GM12864 (cell line): ENCODE measurements at places on chromosomes 1 and 21.

GRCh38 chr1:85459290-85459689 is 5.7 kb downstream of the DDAH1 start:
- DNase-seq, result no peak

DNA sequence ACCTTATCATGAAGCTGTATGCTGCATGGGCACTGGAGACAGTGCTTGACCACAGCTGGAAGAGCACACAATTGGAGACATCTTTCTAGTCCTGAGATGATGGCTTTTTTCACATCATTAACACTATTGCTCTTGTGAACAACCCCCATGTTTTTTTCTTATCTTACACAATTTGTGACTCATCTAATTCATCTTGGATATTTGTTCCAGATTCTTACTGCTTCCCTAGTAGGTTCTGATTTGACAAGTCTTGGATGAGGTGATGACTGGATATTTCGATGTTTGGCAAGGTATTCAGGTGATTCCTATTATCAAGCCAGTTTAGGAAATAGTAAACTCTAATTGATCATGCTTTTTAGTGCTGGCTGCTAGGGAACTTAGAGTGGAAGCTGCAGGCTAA is 23.7 kb downstream of the HLX start:
- no peak for DNase-seq

- DNase-seq, result no peak
These were observed 18.5 kb upstream of the SAMD11 start for GRCh38 chr1:905071-905749.

DNA sequence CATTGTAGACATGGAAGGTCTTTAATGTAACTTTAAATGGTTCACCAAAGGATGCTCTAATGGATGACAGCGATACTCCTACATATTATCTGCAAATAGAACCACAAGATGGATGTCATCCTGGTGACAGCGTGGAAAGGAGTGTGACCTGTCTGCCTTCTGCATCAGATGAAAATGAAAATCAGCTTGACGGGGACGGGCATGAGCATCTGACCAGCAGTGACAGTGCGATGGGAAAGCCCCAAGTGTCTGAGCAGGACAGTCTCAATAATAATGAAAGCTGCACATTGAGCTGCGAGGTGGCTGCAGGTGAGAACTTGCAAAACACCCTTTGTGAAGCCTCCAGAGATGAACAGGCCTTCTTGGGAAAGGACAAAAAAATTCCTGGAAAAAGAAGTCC is 25.2 kb downstream of the CNST start:
- peak; percentile 53 for DNase-seq

GRCh38 chr1:235562589-235562988 is 58.3 kb upstream of the B3GALNT2 start:
- DNase-seq, result no peak

- DNase-seq, result no peak
These were observed 330.8 kb downstream of the NPHP4 start for GRCh38 chr1:5661196-5662085.

GRCh38 chr1:116001739-116002487 is 25.6 kb downstream of the SLC22A15 start:
- DNase-seq, result no peak

DNA sequence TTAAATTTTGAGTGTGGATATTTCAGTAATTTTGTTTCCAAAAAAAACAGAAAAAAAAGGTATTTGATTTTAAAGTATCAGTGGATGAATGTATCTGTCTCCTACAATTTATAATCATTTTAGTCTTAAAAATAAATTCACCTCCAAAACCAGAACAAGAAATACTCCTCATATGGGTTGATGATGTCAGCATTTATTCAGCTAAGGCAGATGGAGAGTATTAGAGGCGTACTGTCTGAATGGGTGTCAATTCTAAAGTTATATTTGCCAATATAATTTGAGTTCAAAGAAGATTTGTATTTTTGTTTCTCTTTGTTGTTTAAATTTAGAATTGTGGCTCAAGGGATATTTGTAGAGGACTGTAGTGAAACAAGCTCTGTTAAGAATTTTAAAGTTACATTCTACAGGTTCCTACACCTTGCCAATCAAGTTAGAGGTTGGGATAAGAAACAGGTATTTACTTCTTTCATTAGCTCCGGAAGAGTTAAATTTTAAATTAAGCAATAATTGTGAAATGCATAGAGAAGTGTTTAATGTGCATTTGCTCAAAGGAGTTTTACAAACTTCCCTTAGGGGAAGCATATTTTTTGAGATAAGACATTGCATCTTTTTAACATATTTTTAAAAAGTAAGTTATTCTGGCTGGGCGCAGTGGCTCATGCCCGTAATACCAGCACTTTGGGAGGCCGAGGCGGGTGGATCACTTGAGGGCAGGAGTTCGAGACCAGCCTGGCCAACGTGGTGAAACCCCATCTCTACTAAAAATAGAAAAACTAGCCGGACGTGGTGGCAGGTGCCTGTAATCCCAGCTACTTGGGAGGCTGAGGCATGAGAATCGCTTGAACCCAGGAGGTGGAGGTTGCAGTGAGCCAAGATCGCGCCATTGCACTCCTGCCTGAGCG is 1.2 kb downstream of the PLA2G4A start:
- no peak for DNase-seq

- no peak for DNase-seq
These were observed 35.6 kb upstream of the ATP1A1 start for GRCh38 chr1:116337398-116337797.

- no peak for DNase-seq
These were observed 288.0 kb downstream of the BACH1 start for GRCh38 chr21:29586696-29587095.

- no peak for DNase-seq
These were observed 25.7 kb downstream of the WNT4 start for GRCh38 chr1:22117238-22117637.

DNA sequence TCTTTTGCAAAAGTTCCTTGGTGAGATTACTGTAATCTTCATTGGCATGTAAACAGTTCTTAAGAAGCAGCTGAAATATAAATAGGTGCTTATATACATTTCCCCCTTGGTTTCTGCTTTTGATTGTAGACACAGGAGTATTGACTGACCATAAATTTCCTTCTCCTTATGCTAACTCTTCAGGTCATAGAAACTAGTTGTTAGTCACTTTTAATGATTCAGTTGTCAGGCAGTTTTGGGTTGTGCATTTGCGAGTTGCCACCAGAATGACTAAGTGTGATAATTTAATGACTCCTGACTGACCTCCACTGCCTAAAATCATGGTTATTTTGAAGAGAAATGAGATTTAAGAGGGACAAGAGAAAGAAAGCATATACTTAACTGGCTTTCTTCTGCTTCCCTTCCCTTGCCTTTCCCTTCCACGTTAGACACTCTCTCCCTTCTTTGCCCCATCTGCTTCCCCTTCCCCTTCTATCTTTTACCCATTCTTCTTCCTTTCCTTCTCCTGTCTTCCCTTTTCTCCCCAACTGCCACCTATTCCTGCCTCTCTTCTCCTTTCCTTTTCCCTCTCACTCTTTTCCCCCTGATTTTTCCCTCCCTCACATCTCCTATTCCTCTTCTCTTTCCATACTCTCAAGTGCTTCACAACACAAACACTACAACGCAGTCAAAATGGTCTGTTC is 12.3 kb downstream of the ZMPSTE24 start:
- no peak for DNase-seq

DNA sequence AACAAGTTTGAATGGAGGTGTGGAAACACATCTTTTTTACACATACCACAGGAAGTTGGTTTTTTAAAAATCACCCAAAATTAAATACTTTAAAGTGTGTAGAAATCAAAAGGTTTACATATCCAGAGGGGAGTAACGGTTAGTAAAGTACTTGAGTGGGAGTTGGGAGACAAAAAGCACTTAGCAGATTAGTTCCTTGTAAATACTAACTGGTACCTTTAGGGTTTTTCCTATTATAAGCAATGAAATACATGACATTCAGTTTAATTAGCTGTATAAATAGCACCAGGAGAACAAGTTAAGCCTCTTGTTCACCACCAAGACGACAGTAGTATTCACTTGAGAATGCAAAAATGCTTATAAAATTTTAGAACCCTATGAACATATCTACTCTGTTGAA is 23.7 kb upstream of the RAVER2 start:
- DNase-seq, result no peak

DNA sequence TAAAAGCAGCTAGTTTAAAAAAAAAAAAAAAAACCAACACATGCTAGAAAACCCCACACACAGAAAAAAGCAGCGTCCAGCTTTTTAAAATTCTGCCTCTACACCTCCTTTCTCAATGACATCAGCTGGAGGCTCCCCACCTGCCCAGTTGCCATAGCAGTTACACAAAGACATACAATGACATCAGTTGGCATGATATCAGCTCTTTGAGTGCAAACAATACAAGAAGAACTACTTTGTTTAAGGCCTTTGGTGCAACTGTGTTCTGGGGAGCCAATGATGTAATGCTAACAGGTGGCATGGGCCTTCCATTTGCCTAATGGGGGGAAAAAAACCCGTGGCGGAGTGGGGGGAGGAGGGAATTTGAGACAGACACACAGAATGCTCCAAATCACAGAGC is 32.9 kb downstream of the DUSP10 start:
- DNase-seq, result no peak

GRCh38 chr1:228541725-228542124 is 54.5 kb downstream of the RNF187 start:
- no peak for DNase-seq

DNA sequence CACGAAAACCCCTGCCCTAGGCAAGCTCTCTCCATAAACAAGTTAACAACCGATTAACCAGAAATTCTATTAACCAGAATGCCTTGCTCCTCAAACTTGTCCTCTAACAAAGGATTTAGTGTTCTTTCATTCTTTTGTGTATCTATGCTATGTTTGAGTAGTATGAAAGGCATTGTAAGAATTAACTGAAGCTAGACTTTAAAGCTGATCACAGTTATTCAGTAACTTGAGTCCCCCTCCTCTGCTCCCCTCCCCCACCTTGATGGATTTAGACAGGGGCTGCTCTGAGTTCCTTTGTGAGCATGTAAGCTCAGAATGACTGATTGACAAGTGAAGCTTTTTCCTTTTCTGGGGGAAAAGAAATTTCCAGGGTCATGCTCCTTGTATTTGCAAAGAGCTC is 257.6 kb downstream of the TTLL7 start:
- DNase-seq, result no peak

DNA sequence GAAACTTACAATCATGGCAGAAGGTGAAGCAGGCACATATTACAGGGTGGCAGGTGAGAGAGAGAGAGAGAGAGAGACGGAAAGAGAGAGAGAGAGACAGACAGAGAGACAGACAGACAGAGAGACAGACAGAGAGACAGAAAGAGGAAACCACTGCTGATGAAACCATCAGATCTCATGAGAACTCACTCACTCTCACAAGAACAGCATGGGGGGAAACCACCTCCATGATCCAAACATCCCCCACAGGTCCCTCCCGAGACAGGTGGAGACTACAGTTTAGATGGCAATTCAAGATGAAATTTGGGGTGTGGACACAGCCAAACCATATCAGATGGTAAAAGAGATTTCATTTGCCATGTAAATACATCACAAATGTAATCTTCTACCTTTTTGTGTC is 708.1 kb downstream of the MRPL39 start:
- DNase-seq, result no peak

- no peak for DNase-seq
These were observed 14.4 kb downstream of the C1orf159 start for GRCh38 chr1:1101503-1101902.

DNA sequence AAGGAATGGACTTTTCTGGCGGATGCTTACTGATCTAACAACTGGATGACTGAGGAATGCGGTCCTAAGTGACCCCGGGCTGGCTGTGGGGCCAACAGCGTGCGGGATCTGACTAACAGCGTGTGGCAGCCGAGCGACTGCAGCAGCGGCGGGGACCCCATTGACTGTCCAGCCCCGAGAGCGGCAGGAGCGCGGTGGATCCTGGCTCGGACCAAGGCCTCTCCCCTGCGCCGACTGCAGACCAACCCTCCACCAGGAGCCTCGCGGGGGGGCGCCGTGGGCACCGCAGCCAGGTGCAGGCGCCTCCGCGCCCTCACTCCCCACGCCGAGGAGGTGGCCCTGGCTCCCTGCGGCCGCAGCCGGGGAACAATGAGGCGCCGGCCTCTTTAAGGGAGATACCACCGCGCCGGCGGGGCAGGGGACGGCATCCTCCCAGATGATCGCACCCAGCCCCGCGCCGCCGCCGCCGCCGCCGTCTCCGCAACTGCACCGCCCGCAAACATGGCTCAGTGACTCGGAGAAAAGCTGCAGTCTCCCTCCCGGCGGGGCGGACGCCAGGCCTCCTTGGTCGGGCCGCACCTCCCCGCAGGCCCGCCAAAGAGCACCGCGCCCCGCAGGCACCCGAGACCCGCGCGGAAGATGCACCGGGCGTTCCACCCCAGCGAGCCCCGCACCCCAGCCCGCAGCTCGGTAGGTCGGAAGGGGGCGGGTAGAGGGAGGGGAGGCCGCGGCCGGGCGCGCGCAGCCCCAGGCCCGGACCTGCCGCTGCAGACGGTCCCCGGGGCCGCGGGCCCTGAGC is 694 bp upstream of the PDIK1L start:
- DNase-seq, result no peak

DNA sequence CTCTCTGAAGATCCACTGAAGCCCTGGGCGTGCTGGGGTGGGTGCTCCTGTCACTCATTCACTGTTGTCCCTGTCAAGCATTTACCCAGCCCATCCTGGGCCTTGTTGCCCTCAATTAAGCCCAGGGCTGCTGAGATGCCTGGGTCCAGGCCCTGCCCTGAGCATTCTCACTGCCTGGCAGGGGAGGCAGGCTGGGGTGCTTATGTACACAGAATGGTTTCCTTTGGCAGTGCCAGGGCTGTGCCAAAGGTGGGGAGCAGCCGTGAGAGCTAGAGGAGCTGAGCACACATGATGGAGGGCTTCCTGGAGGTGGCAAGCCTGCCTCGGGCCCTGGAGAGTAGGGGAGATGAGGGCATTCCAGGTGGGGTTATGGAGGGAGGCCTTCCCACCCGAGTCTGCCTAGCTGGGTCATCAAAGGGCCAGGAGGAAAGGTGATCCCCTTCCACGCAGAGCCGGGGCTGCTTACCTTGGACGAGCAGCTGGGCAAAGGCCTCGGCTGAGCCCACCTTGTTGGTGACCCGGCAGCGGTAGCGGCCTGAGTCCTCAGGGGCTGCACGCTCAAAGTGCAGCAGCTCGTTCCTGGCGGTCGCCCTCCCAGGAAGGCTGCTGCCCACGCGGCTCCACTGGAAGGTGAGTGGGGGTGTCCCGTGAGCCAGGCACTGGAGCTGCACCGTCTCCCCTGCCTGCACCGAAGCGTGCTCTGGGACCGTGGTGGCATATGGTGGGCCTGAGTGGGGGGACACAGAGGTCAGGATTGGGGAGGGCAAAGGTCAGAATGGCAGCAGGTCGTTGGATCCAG is 26.5 kb downstream of the LDLRAD2 start:
- no peak for DNase-seq

- no peak for DNase-seq
These were observed 16.2 kb downstream of the C1orf159 start for GRCh38 chr1:1099506-1100183.

DNA sequence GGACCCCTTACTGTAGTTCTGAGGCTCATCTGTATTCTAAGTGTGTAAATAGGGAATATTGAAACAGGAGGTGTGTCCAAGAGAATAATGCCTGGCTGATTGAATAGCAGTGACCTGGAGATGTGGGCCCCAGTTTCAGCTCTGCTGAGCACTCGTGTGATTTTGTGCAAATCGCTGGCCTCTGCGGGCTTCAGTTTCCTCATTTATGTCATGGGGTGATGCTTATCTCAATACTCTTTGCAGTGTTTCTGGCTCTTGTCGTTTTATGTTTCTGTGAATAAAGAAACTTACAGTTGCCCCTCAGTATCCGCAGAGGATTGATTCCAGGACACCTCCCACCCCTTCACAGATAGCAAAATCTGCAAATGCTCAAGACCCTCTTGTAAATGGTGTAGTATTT is 5.0 kb downstream of the COG2 start:
- no peak for DNase-seq
